ENCODE measurements at places on chromosomes 13 and 19.

- DNase-seq = no peak
Measured at GRCh38 chr13:78779608-78780007, 120.7 kb upstream of the OBI1 start.

DNA sequence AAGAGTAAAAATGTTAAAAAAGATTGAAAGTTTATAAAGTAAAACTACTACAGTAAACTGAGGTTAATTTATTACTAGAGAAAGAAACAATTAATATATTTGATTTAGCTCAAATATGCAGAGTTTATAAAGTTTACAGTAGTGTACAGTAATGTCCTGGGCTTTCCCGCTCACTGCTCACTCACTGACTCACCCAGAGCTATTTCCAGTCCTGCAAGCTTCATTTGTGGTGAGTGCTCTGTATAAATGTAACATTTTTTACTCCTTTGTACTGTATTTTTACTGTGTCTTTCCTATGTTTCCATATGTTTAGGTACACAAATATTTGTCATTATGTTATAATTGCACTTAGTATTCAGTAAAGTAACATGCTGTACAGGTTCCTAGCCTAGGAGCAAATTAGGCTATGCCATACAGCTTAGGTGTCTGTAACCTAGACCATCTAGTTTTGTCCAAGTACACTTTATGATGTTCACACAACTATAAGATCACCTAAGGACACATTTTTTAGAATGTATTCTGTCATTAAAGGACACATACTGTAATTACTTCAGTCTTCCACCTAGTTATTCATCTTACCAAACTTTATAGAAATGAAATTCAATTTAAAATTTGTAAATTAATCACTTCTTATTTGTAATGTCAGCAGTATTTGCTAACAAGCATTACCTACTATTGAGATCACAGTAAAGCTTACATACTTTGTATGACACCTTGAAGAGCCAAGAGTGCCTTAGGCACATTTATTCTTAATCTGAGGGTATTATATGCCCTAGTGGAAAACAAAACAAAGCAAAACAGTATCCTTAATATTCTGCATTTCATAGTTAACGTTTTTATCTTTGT, 683.4 kb downstream of the PCDH9 start:
- DNase-seq = peak; percentile 27

DNA sequence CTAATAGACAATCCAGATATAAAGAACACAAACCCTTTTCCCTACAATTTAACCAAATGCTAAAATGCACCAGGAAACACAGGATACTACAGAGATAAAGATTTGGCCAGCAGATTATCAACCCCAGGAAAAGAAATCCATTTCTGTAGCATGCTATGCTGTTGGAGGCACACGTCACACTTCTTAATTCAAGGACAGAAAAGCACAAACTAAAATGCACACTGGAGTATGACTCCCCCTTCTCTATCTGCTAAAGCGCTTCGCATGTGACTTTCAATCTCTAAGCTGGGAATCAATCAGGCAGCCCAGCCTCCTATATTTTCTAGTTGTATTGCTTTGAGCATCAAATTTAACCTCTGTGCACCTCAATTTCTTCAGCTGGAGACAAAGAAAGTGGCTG, 22.2 kb downstream of the ABCC4 start:
- DNase-seq = no peak

DNA sequence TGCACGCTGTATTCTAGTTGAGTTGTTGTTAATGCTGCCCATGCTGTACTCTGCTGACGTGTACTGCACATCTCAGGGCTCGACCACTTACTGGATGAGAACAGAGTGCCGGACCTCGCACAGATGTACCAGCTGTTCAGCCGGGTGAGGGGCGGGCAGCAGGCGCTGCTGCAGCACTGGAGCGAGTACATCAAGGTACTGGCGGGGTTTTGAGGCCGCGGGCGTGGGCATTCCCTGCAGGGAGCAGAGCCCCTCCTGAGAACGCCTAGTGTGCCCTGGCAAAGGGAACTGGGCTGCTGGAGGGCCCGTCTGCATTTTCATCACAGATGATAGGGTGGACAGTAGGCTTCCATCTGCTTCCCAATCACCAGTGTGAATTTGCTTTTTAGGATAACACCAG, 29.9 kb downstream of the CUL4A start:
- DNase-seq = no peak

GRCh38 chr19:38713227-38713649, 31.0 kb downstream of the CAPN12 start:
- no peak for DNase-seq

GRCh38 chr19:2814426-2814825, 5.2 kb upstream of the ZNF554 start:
- no peak for DNase-seq

DNA sequence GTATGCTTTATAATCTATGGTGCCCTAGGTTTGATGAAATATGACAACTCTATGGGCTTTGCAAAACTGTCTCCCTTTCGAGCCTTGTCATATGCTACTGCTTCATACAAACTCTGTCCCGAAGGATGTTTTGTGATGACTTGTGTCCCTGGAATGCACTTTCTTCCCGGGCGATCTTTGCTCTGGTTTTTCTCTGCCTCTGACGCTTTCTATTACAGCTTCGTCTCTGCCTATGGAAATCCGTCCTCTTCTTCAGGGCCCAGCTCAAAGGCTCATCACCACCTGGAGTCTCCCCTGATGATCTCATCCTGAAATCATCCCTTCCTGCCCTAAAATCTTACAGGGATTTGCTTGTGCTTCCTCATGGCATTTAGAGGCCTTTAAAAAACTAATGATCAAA, 191.5 kb upstream of the KL start:
- DNase-seq = peak; percentile 79

GRCh38 chr19:34232566-34233481, 21.5 kb upstream of the GARRE1 start:
- DNase-seq = peak; percentile 95

- no peak for DNase-seq
Measured at GRCh38 chr19:39949026-39949747, 14.8 kb upstream of the FCGBP start.

- peak; percentile 10 for DNase-seq
Measured at GRCh38 chr13:46905249-46905648, 8.4 kb upstream of the HTR2A start.

- no peak for DNase-seq
Measured at GRCh38 chr19:4473011-4473762, 1.1 kb downstream of the HDGFL2 start.

GRCh38 chr19:43439032-43439708, 24.5 kb downstream of the TEX101 start:
- DNase-seq = peak; percentile 61

DNA sequence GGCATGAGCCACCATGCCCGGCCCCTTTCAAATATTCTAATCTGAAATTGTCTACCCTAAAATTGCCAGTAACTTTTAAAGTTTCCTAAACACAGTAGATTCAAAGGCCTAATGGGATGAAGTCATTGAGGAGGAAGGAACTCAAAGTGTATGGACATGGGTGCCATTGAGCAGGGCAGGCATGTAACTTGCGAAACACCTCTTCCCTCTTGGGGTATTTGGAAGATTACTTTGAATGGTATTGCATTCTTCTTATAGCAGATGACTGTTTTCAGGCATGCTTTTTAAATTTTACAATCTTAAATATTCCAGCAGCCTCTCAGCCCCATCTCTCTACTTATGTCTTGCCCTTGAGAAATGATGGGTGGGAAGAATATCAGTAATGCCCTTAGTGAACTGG, 21.0 kb downstream of the TM9SF2 start:
- DNase-seq = no peak

GRCh38 chr19:31718032-31718431, 368.8 kb upstream of the TSHZ3 start:
- DNase-seq = no peak

DNA sequence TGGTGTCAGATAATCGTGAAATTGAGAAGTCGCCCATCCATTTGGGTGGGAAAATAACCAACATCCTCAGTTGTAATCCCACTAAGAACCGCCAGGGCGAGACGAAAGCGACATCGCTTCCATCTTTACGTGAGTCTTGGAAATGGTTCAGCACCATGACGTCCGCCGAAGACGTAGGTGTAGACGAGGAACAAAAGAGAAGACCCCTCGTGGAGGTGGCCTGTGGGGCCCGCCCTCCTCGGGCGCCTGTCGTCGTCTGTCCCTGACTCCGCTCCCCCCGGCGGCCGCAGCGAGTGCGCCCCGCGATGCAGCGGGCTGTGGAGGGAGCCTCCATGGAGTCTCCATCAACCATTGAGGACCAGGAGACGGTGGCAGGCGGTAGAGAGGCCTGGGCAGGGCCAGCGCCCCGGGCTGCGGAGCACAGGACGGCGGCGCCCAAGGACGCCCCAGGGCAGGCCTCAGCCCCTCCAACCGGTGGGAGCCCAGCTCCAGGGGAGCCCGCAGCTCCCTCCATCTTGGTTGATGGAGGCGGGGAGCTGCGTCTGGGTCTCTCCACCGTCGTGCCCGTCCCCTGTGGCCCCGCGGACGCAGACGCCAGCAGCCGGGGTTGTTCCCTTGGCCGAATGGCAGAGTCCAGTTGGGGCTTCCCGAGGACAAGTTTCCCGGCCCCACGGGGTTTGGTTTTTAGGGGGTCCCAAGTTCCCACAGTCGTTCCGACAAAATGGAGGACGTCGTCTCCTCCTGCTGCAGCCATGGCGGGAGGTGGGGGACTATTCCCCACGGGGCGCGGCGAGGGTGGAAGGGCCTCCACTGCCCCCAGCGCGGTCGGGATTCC, 990 bp upstream of the ZMYM2 start:
- peak; percentile 64 for DNase-seq

DNA sequence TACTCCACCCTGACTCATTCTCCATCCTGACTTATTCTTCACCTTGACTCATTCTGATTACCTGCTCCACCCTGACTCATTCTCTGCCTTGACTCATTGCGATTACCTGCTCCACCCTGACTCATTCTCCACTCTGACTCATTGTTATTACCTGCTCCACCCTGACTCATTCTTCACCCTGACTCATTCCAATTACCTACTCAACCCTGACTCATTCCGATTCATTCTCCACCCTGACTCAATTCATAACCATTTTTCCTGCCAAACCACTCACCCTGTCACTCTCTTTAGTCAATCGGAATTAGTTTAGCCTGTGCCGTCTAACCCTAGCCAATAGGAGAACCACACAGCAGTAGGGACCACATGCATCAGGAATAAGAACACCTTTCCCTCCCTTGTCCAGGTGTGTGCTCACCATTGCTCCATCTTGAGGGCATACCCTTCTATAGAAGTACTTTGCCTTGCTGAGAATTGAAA, 1227.4 kb upstream of the PCDH20 start:
- DNase-seq = peak; percentile 93

- no peak for DNase-seq
Measured at GRCh38 chr13:82766732-82767321, 1115.4 kb downstream of the SLITRK1 start.

DNA sequence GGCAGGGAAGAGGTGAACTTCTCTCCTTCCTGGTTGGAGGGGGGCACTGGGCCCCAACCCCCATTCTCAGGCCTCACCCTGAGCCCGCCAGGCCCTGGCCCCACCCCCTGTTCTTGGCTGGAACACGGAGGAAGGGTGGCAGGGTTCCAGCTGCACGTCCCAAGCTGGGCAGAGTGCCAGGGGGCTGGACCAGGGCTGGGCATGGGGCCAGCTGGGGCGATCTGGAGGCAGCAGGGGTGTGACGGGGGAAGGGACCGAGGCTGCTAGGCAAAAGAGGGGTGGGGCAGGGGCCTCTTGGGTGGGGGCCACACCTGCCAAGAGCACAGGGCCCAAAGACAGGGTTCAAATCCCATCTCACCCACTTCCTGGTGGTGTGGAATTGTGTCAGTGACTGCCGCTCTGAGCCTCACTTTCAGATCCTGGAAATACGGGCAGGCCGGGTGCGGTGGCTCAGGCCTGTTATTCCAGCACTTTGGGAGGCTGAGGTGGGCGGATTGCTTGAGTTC, 2.2 kb downstream of the HIF3A start:
- peak; percentile 87 for DNase-seq

DNA sequence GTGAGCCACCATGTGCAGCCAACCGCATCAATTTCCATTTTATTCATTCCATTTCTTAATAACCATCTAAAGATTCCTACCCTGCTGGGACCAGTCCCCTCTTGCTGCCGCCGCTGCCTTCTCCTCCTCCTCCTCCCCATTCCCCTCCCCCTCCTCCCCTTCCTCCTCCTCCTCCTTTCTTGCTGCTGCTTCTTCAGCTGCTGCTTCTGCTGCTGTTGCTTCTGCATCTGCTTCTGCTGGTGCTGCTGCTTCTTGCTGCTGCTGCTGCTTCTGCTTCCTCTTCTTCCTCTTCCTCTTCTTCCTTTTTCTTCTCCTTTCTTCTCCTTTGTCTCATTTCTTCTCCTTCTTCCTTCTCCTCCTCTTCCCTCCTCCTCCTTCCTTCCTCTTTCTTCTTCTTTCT, 20.0 kb upstream of the SPRYD7 start:
- DNase-seq = no peak

DNA sequence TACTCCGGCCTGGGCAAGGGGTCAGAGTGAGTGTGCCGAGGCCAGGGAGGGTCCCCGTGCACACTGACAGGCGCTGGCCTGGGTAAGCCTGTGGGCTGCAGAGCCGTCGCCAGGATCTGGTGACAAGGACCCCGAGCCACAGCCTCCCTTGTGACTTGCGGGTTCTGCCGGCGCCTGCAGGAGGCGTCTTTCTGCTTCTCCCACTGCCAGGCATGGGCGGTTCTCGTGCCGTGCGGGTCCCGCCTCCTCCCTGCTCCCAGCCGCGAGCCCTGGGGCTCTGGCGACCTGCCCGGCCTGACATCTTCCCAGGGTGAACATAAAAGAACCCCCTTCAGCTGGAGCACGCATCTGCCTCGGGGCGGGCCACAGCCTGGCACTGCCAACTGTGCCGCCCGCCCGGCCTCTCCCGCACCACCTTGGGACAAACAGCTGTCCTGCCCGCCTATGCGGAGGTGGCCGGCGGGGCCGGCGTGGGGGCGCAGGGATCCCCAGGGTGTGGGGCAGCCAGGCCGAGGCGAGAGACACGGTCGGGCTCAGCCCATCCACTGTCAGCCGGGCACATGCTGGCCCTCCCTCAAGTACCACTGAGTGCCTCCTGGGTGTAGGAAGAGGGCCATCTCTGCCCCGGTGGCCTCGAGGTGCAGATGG, 1.5 kb upstream of the HCN2 start:
- DNase-seq = peak; percentile 44

- no peak for DNase-seq
Measured at GRCh38 chr13:77981281-77981881, 62.8 kb upstream of the EDNRB start.

DNA sequence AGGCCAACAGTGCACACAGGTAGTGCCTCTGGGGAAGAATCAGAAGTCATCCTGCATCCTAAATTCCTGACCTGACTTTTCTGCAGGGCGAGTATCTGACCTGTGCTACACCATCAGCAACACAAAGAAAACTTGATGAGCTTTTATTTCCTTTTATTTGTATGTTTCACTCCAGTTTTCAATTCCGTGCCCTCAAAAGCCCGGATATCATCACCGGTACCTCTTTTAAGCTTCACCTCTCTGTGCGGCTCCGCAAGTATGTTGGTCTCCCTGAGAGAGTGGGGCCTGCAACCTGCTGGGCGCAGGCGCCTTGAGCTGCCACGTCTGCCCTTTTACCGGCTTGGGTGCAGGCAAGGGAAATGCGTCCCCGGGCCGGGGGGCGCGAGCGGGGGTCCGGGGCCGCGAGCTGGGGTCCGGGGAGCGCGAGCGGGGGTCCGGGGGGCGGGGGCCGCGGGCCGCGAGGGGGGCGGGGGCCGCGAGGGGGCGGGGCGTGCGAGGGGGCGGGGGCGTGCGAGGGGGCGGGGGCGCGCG, 4.3 kb upstream of the DUXA start:
- DNase-seq = peak; percentile 15
